ENCODE measurements at places on chromosomes 2 and 18.

- DNase-seq = no peak
These were observed 34.5 kb downstream of the KLHL29 start for GRCh38 chr2:23419171-23420090.

GRCh38 chr18:2312440-2312839 is 258.9 kb downstream of the METTL4 start:
- no peak for DNase-seq

GRCh38 chr2:186508263-186508662 is 22.2 kb downstream of the ZC3H15 start:
- no peak for DNase-seq

DNA sequence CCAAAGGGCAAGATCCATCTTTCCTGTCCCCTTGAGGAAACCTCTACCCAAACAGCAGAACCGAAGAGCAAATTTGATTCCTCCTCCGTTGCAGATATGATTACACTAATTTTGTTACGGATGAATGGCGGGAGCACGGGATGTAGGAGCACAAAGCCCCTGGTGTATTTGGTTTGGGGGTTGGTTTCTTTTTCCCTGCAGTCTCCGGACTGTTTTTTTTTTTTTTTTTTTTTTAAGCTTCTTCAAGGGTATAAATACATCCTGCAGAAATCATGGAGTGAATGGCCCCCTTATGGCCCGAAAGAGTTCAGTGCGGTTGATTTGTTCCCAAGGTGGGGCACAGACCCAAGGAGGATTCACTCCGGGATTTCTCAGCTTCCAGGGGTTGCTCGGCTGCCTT is 135.3 kb upstream of the SH3BP4 start:
- no peak for DNase-seq

DNA sequence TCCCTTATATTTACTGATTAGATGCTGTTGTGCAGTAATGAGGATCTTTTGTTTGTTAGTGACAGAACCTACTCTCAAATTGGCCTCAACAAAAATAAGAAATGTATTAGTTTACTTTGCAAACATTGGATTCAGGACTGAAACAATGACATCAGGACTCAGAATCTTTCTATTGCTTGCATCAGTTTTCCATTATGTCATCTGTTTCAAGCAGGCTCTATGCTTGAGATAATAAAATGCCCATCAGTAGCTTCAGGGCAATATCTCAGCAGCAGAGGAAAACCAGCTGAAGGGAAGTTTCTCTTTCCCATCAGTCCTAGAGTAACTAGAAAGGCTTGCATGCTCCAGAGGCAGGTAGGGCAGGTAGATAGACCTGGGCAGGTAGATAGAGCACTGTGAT is 375.5 kb upstream of the SLC8A1 start:
- peak; percentile 1 for DNase-seq

DNA sequence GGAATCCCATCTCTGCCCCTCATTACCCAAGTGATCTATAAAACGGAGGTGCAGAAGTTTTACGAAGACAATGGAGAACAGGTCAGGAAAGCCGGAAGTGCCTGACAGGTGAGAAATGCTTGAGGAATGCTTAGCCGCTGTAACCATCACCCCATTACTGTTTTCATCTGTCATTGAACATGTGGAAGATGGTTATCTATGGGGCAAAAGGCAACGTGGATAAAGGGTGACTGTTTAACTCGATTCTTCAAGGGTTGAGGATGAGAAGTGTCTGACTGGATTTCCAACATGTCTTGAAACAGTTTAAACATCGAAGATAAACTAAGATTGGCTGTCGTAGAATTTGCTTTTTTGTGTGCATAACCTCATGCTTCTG is 17.3 kb downstream of the HK2 start:
- peak; percentile 44 for DNase-seq

Measured in fibroblast of the aortic adventitia (primary cell).